ENCODE measurements at places on chromosomes 11 and 22.

- DNase-seq = peak; percentile 63
These were observed 2.6 kb upstream of the SUN2 start for GRCh38 chr22:38758276-38758945.

- DNase-seq = no peak
These were observed 77.5 kb downstream of the BDNF start for GRCh38 chr11:27622541-27623300.

DNA sequence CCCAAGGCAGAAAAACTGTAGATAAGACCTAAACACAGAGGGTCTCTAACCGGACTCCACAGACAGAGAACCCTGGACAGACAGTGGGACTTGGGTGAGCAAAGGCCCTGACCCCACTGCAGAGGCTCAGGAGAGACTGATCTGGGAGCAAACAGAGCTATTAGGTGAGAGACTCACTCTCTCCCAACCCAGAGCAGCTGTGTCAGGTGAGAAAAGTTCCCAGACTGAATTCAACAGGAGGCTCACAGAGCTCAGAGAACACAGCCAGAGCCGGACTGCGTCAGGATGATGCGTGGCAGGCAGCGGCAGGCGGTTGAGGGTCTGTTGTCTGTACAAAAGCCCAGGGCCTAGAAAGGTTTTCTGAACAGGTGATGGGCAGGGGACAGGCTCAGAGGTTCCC lies 5.5 kb downstream of the RFPL2 start:
- no peak for DNase-seq

GRCh38 chr11:19816040-19816439 lies 103.4 kb downstream of the NAV2 start:
- DNase-seq = no peak

- no peak for DNase-seq
These were observed 371.2 kb downstream of the DYNC2H1 start for GRCh38 chr11:103480421-103480820.
